Retinal pigment epithelial cell (primary cell): ENCODE measurements at places on chromosomes 5 and 9.

DNA sequence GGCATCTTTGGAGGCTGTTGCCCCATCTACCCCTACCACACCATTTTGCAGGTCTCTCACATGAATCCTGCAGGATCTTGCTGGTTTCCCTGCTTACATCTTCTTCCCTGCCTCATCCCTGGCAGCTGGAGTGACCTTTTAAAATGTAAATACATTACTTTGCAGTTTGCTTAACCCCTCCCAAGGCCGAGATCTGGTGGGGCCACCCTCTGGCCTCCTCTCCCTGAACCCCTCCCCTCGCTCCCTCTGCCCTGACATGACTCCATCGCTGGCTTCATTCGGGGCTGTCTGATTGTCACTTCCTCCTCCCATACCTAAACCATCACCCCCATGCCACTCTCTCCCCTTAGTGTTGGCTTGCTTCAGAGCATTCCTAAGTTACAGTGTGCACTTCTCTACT, 12.6 kb upstream of the PALM2AKAP2 start:
- no peak for DNase-seq

GRCh38 chr9:119050281-119050680, 319.0 kb downstream of the BRINP1 start:
- no peak for DNase-seq

- DNase-seq = no peak
Observed at GRCh38 chr5:145316282-145316681, 518.9 kb downstream of the PRELID2 start.

- DNase-seq = no peak
Observed at GRCh38 chr5:54653956-54654614, 136.5 kb downstream of the SNX18 start.

- no peak for DNase-seq
Observed at GRCh38 chr5:170632266-170632984, 128.6 kb downstream of the KCNIP1 start.

- peak; percentile 98 for DNase-seq
Observed at GRCh38 chr9:86732514-86733171, 214.7 kb downstream of the GAS1 start.

DNA sequence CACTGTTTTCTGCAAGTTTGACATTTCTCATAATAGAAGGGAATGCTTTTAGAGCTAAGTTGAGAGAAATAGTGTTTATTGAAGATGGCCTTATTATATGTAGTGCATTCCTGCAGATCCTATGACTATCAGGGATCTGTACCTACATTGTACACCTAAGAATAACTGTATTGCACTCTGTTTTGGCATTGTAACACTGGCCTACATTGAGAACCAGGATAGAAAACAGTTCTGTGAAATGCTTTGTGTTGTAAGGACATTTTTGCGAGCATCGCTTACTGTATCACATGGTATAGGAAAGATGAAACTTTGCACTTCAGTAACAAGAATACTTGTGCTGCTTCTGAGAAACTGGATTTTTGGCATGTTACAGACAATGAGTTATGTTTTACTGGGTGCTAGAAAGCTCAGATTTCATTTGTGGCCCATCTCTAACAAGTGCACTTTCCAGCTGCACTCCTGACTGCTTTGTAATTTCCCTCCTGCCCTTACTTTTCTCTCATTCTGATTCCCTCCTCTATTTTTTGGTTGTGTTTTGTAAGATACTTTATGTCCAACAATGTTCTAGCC, 30.6 kb downstream of the C9orf85 start:
- no peak for DNase-seq

GRCh38 chr9:136648751-136649150, 14.0 kb upstream of the EGFL7 start:
- no peak for DNase-seq

GRCh38 chr5:150404941-150405816, 7.5 kb downstream of the CD74 start:
- no peak for DNase-seq
